AG08396 (cell line): ENCODE measurements at places on chromosomes 16 and 17.

GRCh38 chr17:72461757-72462156 lies 340.9 kb downstream of the SOX9 start:
- no peak for DNase-seq

- no peak for DNase-seq
These were observed 61.6 kb downstream of the SOX9 start for GRCh38 chr17:72182371-72182873.

GRCh38 chr17:75880266-75880665 lies 1.9 kb upstream of the TRIM47 start:
- no peak for DNase-seq

DNA sequence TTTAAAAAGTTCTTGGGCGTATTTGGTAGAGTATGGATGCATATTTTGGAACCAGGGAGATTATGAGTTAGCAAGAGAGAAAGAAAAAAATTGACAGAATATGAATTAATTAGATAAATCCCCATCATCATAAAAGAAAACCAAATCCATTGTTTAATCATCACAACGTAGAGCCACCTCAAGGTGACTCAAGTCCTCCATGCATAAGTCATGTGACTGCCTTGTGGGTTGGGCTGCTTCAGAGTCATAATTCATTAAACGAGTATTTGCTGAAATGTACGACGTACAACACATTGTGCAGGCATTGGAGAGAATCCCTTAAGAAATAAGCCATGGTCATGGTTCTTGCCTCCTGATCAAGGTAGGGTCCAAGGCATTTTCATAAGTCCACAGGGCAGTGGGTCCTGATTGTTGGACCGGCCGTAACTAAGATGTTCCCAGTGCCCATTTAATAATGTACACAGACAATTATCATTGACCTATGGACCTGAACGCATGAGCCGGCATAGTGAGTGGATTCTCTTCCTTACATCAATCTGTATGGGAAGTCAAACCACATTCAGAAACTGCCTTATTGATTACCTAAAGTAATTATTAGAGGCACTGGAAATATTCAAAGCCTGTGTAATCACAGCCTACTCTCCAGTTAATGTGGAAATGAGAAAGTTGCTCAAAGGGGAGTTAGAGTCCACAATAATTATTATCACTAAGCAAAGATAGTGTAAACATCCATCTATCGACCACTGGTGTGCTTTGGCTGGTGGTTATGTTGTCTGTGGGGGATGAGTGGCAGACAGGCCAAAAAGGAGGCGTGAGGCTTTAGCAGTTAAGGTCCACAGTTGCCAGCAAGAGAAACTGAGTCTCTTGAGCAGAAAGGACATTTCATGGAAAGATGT lies 165.4 kb downstream of the PITPNC1 start:
- DNase-seq, result no peak

- DNase-seq, result no peak
These were observed 6.7 kb downstream of the PITPNA start for GRCh38 chr17:1555651-1556471.

DNA sequence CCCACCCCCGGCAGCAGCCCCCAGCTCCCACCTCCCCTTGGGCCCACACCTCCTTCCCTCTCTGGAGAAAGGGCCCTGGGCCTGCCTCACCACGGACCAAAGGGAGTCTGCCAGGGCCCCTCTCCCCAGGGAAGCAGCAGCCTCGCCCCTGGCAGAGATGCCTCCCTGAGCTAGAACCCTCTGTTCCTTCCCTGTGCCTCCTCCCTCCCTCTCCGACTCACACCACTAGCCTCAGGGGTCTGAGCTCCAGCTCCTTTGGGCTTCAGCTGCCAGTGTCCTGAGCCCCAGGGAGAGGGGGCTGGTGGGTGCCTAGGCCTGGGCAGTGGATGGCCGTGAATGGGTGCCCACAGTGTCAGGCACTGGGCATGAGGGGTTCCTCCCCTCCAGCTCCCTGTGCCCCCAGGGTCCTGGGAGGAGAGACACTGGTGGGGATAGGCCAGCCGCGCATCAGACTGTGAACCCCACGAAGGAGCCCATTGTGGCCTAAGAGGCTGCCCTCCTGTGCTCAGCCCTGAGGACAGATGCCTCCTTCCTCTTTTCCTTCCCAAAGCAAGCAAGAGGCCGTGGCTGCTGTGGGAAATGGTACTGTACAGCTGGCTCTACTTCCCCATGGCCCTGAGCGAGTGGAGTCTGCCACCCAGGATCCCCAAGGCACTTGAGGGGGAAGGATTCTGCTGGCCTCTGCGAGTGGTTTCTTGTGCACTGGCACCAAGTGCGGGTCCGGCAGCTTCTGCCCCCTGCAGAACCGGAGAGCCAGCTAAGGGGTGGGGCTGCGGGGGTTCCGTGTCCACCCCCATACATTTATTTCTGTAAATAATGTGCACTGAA lies 20.7 kb downstream of the MMP15 start:
- DNase-seq, result no peak
